ENCODE measurements at places on chromosomes 2 and 18.

GRCh38 chr18:53489266-53489665 lies 735.2 kb downstream of the MBD2 start:
- DNase-seq = no peak

DNA sequence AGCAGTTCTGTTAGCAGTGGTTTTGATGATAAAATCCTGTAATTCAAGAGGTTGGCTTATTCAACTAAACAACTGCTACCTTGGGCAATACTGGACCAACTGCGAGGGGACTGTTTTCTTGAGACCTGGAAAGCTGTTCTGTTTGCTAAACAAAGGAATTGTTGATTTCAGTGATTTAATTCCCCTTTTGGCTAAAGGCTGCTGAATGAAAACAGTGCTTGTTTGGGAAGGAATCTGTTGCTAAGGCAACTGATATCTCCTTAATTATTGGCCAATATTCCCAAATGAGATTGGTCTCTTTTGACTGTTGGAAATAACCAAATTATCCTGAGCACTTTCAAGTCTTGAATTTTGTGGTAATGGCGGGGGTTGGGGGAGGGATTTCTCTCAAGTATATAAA lies 136.8 kb downstream of the CAMKMT start:
- no peak for DNase-seq

- DNase-seq = no peak
Observed at GRCh38 chr18:10241579-10241978, 212.9 kb upstream of the APCDD1 start.

DNA sequence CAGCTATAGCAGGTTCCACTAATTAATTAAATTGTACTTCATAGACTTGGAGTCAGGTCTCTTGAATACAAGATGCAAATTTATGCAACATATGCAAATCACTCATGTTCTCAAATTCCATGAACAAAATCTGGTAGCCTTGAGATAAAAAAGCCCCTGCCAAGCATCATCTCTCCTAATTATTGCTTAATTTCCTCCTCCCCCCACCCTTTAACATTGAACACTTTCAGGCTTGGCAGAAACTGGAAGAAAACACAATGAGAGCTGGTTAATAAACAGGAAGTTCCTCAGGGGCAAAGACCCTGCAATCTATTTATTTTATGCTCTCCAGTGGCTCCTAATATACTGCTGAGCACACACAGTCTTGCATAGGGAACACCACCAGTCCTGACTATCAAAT lies 35.6 kb upstream of the ACVR1 start:
- DNase-seq = no peak

DNA sequence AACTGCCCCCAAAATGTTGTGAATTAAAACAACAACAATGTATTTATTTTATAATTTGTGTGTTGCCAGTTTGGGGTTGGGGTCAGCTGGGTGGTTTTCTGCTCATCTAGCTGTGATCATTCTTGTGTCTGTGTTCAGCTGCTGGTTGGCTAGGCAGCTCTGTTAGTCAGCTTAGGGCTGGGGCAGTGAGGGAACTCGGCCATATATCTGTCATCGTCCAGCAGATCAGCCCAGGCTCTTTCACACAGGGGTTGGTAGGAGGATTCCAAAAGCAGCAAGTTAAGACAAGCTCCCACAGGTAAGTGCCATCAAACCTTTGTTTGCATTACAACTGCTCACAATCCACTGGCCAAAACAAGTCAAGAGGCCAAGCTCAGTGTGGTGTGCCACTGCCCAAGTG lies 121.5 kb downstream of the LPIN1 start:
- no peak for DNase-seq

DNA sequence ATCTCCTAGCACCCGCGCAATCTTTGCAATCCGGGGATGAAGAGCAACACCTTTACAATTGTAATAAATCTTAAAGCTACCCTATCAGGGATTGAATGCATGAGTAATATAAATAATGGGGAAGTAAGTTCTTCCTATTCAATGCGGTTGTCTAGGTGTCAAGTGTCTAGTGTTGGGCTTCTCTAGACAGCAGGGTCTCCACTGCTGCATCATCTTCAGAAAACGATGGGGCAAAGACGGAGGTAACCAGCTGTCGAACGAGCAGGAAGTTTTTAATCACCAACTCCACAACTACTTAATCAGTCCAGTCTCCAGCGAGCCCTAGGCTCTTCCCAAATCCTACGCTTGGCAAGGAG lies 573 bp downstream of the STAM2 start:
- DNase-seq = no peak

DNA sequence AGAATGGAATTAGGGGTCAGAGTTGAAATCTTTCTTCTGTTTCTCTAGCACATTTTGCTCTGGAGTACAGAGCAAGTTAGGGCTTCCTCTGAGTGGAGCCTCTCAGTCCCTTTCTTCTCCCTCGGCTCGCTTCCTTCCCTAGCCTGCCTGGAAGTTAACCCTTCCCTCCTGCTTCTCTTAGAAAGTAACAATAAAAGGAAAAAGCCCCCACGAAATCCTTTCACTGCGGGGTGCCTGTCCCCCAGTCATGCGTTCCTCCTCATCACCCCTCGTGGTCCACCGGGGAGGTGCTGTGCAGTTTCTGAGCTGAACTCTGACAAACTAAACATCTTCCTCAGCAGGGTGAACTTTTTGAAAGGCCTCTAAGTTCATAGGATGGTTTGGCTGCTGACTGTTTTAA lies 2.0 kb downstream of the IGFBP2 start:
- no peak for DNase-seq

- DNase-seq = no peak
Observed at GRCh38 chr2:7034303-7034702, 117.1 kb downstream of the RNF144A start.

DNA sequence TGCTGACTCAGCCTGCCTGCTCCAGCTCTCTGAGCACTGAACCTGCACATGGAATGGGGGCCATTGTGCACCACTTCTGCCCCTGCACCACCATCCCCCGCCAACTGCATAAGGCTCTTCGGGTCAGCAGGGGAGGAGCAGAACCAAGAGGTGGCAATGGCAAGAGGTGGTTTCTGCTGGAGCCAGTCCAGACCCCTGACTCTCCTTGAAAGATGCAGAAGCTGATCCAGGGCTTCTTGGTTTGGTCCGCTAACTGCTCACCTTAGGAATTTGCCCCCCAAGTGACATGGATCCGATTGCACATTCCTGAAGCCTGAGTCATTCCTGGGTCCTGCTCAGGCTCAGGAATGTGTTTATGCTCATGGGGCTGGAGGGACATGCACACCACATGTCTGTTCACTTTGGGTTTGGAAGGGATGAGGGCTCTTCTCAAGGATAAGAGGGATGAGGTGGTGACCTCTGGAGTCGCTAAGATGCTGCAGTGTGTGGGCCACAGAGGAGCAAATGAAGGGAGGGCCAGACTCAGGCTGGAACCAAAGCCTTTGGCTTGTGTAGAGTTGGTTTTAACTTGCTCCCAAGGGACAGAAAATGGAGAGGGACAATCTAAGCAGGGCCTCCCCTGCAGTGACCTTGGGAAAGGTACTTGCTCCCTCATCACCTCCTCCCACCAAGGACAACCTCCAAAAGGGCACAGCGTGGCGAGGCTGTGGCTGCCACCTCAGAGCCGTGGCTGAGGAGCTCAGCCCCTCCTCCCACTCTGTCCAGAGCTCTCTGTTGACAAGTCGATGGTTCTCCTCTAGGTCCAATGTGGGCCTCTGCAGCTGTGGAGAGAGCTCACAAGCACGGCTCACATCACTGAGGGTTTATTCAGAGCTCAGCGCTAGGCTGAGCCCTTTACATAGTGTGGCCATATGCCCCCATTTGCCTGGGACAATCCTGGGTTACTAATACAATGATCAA lies 66.2 kb downstream of the HS1BP3 start:
- DNase-seq = peak; percentile 60

DNA sequence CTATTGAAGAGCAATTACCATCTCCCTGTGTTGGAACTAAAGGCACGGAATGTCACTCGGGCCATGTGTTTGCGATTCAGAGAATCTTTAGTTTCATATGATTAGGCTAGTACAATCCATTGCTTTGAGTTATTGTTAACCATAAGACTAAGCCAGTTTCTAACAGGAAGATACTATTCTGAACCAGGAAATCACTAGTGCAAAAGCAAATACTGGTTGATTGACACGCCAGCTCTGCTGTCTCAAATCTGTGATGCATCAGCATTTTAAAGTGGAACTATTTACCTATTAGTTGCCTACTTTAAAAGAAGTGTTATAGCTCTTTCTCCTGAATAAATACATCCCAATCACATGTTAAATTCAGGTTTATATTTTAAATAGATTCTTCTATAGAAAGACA lies 61.9 kb downstream of the AFTPH start:
- DNase-seq = no peak

- no peak for DNase-seq
Observed at GRCh38 chr2:239264492-239264837, 136.4 kb downstream of the HDAC4 start.

- no peak for DNase-seq
Observed at GRCh38 chr2:12045864-12046291, 299.4 kb downstream of the LPIN1 start.

DNA sequence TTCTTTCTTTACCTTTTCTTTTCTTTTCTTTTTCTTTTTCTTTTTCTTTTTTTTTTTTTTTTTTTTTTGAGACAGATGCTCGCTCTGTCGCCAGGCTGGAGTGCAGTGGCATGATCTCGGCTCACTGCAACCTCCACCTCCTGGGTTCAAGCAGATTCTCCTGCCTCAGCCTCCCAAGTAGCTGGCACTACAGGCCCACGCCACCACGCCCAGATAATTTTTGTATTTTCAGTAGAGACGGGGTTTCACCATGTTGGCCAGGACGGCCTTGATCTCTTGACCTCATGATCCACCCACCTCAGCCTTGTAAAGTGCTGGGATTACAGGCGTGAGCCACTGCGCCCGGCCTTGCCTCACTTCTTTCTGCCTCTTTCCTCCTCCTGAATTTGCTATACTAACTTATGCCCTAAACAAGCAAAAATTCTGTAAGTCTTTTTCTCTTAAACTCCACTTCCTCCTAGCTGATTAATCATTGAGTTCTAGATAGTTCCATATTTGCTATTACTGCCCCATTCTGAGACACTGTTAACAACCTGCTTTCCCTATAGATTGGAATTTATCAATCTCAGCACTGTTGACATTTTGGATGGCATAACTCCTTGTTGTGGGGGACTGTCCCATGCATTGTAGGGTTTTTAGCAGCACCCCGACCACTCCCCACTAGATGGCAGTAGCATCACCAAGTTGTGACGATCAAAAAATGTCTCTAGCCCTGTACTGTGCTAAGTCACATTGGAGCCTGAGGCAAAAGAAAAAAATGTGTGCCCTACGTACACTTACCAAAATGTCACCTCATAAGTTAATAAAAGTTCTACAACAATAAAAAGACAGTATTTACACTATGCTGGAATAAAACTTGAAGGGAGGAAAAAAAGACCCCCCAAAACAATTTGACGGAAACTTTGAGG lies 16.4 kb upstream of the THADA start:
- peak; percentile 48 for DNase-seq

GRCh38 chr18:48124857-48125626 lies 194.6 kb upstream of the SMAD2 start:
- DNase-seq = no peak

DNA sequence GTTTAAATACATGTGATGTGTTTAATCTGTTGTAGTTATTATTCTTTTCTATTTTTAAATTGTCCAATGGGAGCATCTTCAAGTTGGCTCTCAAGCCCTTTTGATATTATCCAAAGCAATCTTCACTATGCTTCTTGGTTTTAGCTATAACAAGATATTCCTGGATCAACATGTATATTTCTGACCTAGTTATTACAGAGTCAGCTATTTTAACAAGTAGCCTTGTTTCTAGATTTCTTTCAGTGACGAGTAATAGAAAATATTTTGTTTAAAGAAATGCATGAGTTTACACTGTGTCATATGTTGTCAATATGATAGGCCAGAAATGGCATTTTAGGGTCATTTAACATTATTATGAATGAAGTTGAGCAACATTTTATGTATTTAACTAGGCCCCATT lies 421.8 kb upstream of the MAP2 start:
- no peak for DNase-seq

- no peak for DNase-seq
Observed at GRCh38 chr18:48941672-48942071, 9.1 kb downstream of the SMAD7 start.

DNA sequence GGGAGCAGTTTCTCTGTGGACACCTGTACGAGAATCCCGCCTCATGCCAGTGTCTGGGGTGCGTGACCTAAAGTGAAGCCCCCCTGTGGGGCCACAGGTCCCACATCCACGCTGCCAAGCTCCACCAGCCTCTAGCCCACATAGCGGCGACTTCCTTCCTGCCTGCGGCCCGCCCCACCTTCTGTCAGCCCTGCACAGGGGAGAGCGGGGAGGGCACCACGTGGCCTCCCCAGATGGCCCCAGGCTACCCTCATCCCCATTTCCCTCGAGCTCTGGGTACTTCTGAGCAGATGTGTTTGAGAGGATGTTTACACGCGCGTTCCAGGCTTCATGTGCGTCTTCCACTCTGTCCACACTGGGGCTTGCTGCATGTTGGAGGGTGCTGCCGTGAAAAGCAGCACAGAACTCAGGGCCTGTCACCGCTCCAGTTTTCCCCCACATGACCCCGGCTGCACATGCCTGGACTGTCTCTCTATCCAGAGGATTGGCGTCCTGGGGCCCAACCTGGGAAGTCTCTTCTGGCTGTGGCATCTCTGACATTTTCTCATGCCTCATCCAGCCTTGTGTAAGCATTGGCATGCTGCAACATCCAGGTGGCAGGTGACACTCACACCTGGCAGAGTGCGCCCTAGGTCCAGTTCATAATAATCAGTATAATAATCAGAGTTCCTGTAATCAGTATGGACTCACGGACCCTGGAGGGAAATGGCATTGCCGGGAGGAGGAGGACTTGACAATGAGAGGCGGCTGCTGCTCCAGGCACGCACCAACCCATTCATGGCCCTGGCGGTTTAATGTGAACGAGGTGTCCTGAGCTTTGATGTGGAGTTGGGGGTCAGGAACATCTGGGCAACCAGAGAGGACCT lies 146.3 kb upstream of the TWIST2 start:
- no peak for DNase-seq

- DNase-seq = no peak
Observed at GRCh38 chr2:181602017-181602416, 54.9 kb downstream of the CERKL start.

DNA sequence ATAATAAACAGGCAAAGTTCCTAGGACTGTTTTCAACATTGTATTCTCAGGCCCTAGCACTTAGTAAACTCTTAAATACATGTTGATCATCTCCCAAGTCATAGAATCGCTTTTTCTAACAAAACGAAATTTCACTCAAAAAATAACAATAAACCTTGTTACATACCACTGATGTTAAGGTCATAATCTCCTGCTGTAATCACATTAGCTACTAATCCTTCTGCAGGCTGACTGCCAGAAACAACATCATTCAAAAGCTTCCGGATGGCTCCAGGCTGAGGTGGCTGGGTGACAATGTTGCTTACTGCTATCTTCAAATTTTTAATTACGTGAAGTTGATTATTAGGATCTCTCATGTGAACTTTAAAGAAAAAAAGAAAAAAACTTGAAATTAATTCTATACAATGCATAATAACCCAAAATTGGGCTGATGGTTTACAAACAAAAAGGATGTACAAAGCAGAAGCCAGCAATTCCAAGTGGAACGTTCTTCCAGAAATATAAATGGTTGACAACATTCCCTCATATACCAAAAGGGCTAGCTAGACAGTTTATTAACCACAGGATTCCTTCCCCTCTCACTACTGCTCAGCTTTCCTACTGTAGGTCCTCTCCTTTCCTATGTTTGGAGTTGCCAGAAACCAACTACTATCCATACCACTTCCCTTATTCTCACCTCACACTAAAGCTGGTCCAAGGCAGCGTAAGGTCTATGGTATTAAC lies 11.6 kb downstream of the TRAPPC8 start:
- DNase-seq = no peak
